ENCODE measurements at places on chromosomes 12 and 14. TPM values are rescaled to one million over a fixed set of nuclear protein-coding genes. Genes with fewer than 3 reads are reported as not detected.

Gene SLC25A21
- total RNA-seq = 1.8 TPM

DNA sequence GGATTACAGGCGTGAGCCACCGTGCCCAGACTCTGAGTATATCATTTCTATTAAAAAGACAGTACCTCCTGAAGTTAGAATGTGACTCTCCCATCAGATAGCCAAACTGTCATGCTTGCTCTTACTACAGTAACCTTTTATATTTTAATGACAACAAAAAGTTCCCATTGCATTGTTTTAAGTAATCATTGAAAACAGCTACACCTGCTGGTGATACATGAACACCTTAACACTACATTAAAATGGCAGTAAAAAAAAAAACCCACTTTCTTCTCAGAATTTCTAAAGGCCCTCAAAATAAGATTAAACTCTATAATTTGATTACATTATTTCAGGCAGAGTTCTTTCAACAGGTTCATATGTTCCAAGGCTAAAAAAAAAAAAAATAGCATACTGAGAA, 76.7 kb downstream of the SH2B3 start:
- no peak for DNase-seq

DNA sequence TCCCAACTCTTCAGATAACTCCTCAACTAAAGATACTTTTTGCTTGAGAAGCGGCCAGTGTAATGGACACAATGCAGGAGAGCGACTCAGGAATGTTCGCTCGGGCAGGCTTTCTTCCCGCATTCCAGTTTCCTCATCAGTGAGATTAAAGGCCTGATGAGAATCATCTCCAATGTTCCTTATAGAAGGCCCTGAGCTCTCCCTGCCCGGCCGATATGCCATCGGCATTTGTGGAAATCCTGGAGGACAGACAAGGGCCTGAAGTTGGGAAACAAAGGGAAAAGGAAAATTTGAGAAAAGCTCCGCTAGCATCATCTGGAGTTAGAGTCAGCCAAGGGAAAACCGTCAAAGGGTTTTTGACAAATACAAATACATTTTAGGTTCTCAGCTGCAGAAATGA, 38.0 kb upstream of the FOXN3 start:
- DNase-seq = no peak

GRCh38 chr14:30541318-30541717, 17.6 kb upstream of the G2E3 start:
- DNase-seq = no peak

DNA sequence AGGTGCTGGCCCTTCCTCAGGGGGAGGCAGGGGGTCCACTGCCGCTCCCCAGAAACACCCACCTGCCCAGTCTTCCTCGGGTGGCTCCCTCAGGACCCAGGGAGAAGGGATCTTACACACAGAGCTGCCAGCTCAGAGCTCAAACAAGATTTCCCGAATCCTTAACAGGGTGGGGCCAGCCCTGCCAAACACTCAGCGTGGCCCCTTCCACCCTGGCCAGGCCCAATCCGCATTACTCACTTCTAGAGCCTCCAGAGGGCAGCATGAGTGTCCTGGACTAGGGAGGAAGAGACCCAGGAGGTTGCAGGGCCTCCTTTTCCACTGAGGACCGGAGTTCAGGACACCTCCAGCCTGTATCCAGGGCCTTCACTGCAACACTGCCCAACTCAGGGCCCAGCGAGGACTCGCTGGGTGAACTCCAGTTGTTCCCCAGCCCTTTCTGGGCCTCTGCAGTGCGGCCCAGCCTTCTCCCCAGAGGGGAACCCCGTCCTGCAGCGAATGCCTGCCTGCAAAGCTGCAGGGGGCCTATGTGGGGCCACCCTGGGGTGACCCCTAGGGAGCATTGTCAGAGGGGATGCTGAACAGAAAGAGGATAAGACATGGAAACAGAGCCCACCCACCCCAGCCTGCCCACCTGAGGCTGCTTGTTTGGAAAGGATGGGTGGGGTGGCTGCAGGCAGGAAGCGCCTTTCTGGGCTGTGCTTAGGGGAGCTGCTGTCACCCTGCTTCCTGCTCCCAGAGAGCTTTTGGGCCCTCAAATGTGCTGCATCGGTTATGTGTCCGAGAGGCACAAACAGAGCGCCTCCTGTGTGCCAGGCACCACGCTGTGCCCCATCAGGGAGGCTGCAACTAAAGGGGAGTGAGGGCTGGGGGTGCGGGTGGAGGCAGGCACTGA, 43.8 kb downstream of the CCNK start:
- no peak for DNase-seq

- no peak for DNase-seq
These were observed 1.6 kb downstream of the KLHL28 start for GRCh38 chr14:44960146-44960545.

Data from urinary bladder (tissue), 4 donors.